ENCODE measurements at places on chromosomes 1 and 21.
A peak's percentile ranks its signal among the peaks of the same experiment; 100 is the strongest.

- DNase-seq: no peak
- no peaks in the 10 kb centered on the region for H3K36me3 ChIP-seq
- no peaks in the 10 kb centered on the region for H3K27me3 ChIP-seq
- H3K4me3 ChIP-seq: no peak overlapping the region
Measured at GRCh38 chr1:147891088-147891487, 11.5 kb upstream of the GJA8 start.

- H3K36me3 ChIP-seq: no peaks in the 10 kb centered on the region
- no peak overlapping the region for H3K4me3 ChIP-seq
- no peaks in the 10 kb centered on the region for H3K4me1 ChIP-seq
- DNase-seq: no peak
- H3K27me3 ChIP-seq: no peaks in the 10 kb centered on the region
Measured at GRCh38 chr1:218829097-218829496, 344.6 kb upstream of the LYPLAL1 start.

DNA sequence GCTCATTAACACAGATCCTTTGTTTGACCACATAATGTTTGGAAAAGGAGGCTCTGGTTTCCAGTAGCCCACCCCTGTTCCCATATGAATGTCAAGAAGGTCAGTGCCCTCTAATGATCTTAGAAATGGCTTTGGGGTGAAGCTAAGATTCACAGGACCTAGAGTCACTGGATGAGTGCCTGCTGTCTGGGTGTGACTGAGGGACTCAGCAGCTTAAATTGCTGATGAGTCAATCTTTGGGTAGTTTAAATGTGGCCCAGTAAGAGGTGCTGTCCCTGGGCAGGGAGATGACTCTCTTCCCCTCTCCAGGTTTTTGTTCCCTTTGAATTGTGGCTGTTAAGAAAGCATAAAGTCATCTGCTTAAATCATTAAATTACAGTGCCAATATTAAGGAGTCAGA, 50.6 kb downstream of the L1TD1 start:
- no peak overlapping the region for H3K4me3 ChIP-seq
- no peaks in the 10 kb centered on the region for H3K4me1 ChIP-seq
- H3K27ac ChIP-seq: no peak overlapping the region

GRCh38 chr1:84939151-84939550, 46.1 kb upstream of the LPAR3 start:
- H3K4me3 ChIP-seq: no peak overlapping the region
- no peaks in the 10 kb centered on the region for H3K4me1 ChIP-seq
- no peak for DNase-seq
- H3K27me3 ChIP-seq: no peaks in the 10 kb centered on the region
- no peak overlapping the region for H3K27ac ChIP-seq

DNA sequence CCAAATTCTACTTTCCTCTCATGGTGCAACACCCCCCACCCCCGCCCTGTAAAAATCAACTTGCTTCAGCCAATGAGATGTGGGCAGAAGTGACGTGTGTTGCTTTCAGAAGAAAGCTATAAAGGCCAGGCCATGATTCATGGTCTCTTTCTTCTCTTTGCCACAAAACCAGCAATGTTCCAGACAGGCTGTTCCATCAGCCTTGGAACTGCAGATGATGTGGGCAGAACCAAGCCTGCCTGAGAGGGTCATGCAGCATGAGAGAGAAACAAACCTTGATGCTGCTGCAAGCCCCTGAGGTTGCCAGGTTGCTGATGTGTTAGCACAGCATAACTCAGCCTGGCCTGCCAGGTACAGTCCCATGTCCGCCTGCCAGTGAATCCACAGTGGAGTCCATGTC, 41.8 kb downstream of the MIS18A start:
- DNase-seq: no peak
- H3K27ac ChIP-seq: no peak overlapping the region
- H3K4me1 ChIP-seq: no peaks in the 10 kb centered on the region
- H3K27me3 ChIP-seq: no peaks in the 10 kb centered on the region
- H3K4me3 ChIP-seq: no peak overlapping the region

DNA sequence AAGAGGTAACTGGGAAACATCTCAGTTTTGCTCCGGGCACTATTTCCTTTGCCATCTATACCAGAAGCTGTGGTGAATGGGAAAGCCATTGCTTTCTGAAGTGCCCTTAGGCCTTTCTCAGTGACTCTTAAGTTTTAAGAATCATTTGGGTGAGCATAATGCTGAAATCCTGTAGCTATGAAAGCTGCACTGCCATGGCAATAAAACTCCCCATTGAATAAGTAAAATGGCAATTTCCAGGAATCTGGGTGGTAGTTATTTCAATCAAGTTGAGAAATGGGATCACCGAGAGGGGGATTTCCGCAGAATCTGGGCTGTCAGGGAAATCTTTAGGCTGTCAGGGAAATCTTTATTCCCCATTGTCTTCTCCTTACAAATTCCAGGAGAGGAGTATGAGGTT, 26.8 kb upstream of the MACF1 start:
- H3K4me3 ChIP-seq: no peak overlapping the region
- DNase-seq: no peak
- no peaks in the 10 kb centered on the region for H3K36me3 ChIP-seq
- H3K4me1 ChIP-seq: peaks cover 5% of the 10 kb centered on the region
- H3K27ac ChIP-seq: peak overlapping the region; percentile 8
- H3K27me3 ChIP-seq: no peaks in the 10 kb centered on the region

DNA sequence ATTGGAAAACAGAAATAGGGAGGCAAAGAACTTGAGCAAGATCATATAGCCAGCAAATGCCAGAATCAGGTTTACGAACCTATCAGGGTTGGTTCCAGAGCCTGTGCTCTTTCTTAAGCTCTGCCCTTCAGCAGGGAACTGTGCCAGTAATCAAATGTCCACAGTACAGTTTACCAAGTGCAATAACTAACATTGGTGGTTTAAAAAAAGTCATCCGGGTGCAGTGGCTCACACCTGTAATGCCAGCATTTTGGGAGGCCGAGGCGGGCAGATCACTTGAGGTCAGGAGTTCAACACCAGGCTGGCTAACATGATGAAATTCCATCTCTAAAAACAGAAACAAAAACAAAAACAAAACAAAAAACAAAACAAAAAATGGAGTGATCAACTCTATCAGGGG, 182.7 kb downstream of the LMX1A start:
- H3K4me1 ChIP-seq: no peaks in the 10 kb centered on the region
- H3K27ac ChIP-seq: no peak overlapping the region
- H3K36me3 ChIP-seq: no peaks in the 10 kb centered on the region
- H3K27me3 ChIP-seq: no peaks in the 10 kb centered on the region
- DNase-seq: no peak

DNA sequence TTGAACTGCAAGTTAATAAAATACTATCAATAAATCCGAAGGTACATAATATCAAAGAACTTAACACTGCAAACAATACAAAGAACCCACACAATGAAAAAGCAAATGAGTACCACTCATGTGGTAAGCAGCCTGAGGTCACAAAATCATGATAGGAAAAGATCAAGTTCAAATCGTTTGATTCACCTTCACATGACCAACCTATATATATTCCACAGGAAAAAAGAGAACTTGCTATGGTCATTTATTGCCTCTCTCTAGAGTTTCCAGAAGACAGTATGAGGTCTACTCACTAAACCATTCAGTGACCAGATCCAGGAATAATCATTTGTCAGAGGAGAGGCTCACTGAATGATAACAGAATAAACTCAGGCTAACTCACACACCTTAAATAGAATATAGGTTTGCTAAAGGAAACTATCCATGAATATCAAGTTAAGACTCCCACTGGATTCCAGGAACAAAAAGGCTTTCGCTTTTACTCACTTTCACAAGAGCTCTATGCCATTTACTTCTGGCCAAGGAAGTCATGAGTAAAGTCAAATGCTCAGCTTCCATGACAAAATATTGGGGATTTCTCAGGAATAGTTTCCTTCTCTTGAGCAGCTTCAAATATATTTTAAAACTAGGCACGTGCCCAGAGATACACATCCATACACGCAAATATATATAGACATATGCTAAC, 48.3 kb upstream of the RGS1 start:
- no peaks in the 10 kb centered on the region for H3K36me3 ChIP-seq
- no peak for DNase-seq
- no peak overlapping the region for H3K4me3 ChIP-seq
- no peak overlapping the region for H3K27ac ChIP-seq
- no peaks in the 10 kb centered on the region for H3K27me3 ChIP-seq

DNA sequence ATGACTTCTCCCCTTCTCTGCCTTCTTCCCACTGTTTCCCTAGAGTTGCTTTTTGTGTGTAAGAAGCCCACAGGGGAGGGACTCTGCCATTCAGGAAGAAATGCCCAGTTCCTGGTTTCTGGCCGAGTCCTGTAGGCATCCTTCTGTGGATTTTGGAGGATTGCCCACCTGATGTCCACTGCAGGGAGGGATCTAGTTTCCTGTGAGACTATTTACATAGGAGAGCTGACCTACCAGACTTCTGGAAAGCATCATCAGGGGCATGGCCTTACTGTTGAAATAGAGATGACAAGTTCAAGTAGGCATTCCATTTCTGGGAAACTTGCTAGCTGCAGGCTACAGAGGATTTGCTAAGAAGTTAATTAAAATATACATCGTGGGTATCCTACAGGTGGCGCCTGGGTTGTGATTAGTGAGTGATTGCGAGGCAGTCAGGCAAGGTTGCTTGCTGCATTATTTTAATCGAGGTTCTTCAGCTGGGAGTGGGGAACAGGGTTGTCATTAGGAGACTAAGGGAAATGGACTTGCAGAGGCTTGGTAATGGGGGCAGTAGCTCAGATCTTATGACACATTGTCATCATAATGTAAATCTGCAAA, 148.7 kb downstream of the HHAT start:
- H3K27ac ChIP-seq: no peak overlapping the region
- no peak overlapping the region for H3K4me3 ChIP-seq
- H3K27me3 ChIP-seq: no peaks in the 10 kb centered on the region
- H3K4me1 ChIP-seq: no peaks in the 10 kb centered on the region

- H3K4me1 ChIP-seq: peaks cover 7% of the 10 kb centered on the region
- H3K27ac ChIP-seq: peak overlapping the region; percentile 75
- H3K27me3 ChIP-seq: no peaks in the 10 kb centered on the region
- peak overlapping the region; percentile 55 for H3K4me3 ChIP-seq
Measured at GRCh38 chr1:227789084-227790033, 26.1 kb upstream of the PRSS38 start.

DNA sequence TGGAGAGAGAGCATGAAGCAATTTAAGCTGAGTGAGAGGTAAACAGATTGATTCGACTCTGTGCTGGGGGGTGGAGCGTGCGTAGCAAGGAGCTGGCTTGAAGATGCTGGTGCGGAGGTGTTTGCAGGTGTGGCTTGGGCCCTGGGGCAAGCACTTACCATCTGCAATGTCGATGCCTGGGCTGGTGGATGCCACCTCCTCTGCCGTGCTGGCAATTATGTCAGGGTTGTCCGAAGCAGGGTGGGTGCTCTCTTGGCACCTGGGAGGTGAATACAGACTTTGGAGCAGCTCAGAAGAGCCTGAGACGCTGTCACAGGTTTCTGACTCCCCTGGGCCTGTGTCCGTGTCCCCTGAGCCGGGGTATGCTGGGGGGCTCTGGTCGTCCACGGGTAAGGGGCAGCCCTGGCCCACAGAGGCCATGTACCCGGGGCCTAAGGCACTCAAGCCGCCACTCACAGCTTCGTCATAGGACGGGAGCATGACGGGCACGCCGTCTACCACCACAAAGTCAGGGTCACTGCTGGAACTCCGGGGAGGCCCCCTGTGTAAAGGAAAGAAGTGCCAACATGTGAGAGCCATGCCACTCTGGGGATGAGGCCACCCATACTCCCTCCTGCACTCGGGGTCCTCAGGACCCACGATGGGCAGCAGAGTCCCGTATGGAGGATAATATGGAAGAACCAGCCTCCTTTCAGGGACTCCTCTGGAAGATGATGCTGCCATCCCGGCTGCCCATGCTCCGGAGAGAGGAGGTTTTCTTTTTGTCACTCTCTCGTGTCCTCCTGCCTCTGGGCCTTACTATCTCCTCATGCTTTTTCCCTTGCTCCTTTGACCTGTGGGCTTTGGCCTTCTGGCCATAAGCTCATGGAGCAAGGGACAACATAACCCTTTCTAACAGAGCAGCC, 80.3 kb upstream of the TLR5 start:
- H3K4me1 ChIP-seq: no peaks in the 10 kb centered on the region
- no peak for DNase-seq
- H3K27me3 ChIP-seq: no peaks in the 10 kb centered on the region
- H3K27ac ChIP-seq: no peak overlapping the region
- H3K36me3 ChIP-seq: no peaks in the 10 kb centered on the region
- no peak overlapping the region for H3K4me3 ChIP-seq

DNA sequence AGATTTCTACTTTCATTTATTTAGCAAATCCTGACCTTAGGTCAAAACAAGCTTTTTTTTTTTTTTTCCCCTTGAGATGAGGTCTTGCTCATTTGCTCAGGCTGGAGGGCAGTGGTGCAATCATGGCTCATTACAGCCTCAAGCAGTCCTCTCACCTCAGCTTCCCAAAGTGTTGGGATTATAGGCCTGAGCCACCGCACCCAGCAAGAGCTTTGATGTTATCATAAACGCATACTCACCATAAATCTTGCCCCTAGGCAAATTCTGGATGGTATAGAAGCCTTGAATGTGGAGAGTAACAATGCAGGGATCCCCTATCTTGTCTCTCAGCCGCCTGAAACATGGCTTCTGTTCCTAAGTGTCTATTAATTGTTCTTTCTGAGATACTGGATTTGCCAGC, 24.8 kb upstream of the CLDN8 start:
- no peaks in the 10 kb centered on the region for H3K27me3 ChIP-seq
- H3K4me3 ChIP-seq: no peak overlapping the region
- H3K4me1 ChIP-seq: no peaks in the 10 kb centered on the region
- H3K36me3 ChIP-seq: no peaks in the 10 kb centered on the region

- no peaks in the 10 kb centered on the region for H3K27me3 ChIP-seq
- H3K4me1 ChIP-seq: no peaks in the 10 kb centered on the region
- H3K4me3 ChIP-seq: no peak overlapping the region
- no peaks in the 10 kb centered on the region for H3K36me3 ChIP-seq
- H3K27ac ChIP-seq: no peak overlapping the region
- no peak for DNase-seq
Measured at GRCh38 chr1:187465441-187465840, 636.7 kb downstream of the PLA2G4A start.

- H3K4me1 ChIP-seq: no peaks in the 10 kb centered on the region
- H3K27me3 ChIP-seq: no peaks in the 10 kb centered on the region
- no peaks in the 10 kb centered on the region for H3K36me3 ChIP-seq
- no peak overlapping the region for H3K27ac ChIP-seq
- DNase-seq: no peak
Measured at GRCh38 chr1:235952950-235953615, 86.4 kb upstream of the LYST start.

GRCh38 chr1:97603218-97603617, 317.6 kb downstream of the DPYD start:
- no peaks in the 10 kb centered on the region for H3K36me3 ChIP-seq
- DNase-seq: no peak
- H3K27ac ChIP-seq: no peak overlapping the region
- H3K4me3 ChIP-seq: no peak overlapping the region
- no peaks in the 10 kb centered on the region for H3K27me3 ChIP-seq
- H3K4me1 ChIP-seq: no peaks in the 10 kb centered on the region

- no peaks in the 10 kb centered on the region for H3K36me3 ChIP-seq
- no peaks in the 10 kb centered on the region for H3K4me1 ChIP-seq
- no peaks in the 10 kb centered on the region for H3K27me3 ChIP-seq
- DNase-seq: no peak
- H3K27ac ChIP-seq: no peak overlapping the region
Measured at GRCh38 chr1:75341537-75341936, 207.3 kb downstream of the LHX8 start.

- H3K27ac ChIP-seq: no peak overlapping the region
- no peak for DNase-seq
- no peak overlapping the region for H3K4me3 ChIP-seq
- no peaks in the 10 kb centered on the region for H3K4me1 ChIP-seq
- no peaks in the 10 kb centered on the region for H3K27me3 ChIP-seq
- no peaks in the 10 kb centered on the region for H3K36me3 ChIP-seq
Measured at GRCh38 chr1:62346886-62347285, 27.7 kb upstream of the KANK4 start.
